CD4-positive, alpha-beta T cell treated with Interleukin-15 for 4 hours (primary cell): ENCODE measurements at places on chromosomes 5 and 9.

GRCh38 chr9:131419716-131420115 lies 25.8 kb downstream of the PRRC2B start:
- DNase-seq = no peak

- DNase-seq = no peak
Measured at GRCh38 chr5:10595293-10595671, 31.4 kb downstream of the ANKRD33B start.

DNA sequence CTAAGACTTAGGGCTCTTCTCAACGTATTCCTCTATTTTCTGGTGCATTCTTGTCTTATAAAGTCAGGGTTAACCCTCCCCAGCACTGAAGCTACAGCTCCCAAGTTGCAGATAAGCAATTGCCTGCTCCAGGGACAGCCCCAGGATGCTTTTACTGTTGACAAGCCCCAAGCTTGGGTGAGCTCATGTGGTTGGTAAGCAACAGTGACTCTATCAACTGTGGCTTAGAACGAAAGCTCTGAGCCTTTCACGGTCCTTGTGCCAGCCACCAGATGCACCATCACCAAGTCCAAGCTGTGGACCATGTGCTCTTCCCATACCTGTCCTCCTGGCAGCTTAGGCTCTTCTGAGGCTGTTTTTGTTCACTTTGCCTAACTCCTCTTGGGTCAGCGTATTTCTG lies 13.5 kb downstream of the ADRB2 start:
- DNase-seq = no peak

GRCh38 chr9:135370411-135371375 lies 108.9 kb upstream of the PPP1R26 start:
- no peak for DNase-seq

- no peak for DNase-seq
Measured at GRCh38 chr9:105376893-105377292, 70.9 kb upstream of the FSD1L start.

DNA sequence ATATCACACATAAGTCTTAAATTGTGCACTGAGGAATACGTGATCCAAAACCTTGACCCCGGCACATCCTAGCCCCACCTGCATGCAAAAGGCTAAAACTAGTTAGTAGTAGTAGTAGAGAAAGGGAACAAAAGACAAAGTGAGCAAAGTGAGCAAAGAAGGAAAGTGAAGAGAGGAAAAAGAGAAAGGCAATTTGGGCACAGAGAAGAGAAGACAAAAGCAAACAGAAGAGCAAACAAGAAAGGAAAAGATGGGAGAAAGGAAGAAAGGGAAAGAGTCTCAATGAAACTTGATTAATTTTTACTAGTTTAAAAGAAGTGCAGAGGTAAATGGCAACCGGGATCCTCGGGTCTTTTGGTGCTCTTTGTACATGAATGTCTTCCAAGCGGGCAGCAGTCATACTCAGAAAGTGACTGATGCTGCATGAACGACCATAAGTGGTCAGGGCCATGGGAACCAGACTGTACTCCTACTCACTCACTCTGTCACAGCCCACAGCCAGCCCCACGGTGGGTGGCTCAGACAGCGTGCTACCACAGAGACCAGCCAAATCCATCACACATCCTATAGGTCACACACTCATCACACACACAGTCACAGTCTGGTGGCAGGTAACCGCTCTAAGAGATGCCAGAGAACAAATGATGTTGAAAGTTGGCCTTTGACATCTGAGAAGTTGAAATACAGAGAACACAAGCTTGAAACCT lies 203.9 kb downstream of the FBN2 start:
- DNase-seq = no peak
